ENCODE measurements at places on chromosomes 11 and 22. TPM values are rescaled to one million over a fixed set of nuclear protein-coding genes. Genes with fewer than 3 reads are reported as not detected.

Gene TTC12
- 5.8 TPM for total RNA-seq

Gene NXPE1
- total RNA-seq, result not detected

Gene CREB3L1
- 19.2 TPM for total RNA-seq

Gene SEPTIN5
- 51.3 TPM for total RNA-seq

Gene MMP10
- total RNA-seq, result 0.79 TPM

Gene FGF4
- not detected for total RNA-seq

Gene KDM4D
- total RNA-seq, result 0.09 TPM

Gene NNMT
- total RNA-seq, result 133 TPM

Gene MFRP
- not detected for total RNA-seq

Gene LUZP2
- 0.32 TPM for total RNA-seq

Gene IL17REL
- not detected for total RNA-seq

Gene MRPL21
- total RNA-seq, result 63.6 TPM

Gene OR5AK2
- total RNA-seq, result not detected

Gene OR8G5
- total RNA-seq, result not detected

Gene PNPLA5
- total RNA-seq, result not detected

Gene MMP1
- total RNA-seq, result 3.1 TPM

Gene DUSP18
- 11.5 TPM for total RNA-seq

Gene DBX1
- not detected for total RNA-seq

All from bronchial smooth muscle cell (primary cell).